Aorta (tissue), 5 donors: ENCODE measurements at places on chromosomes 2 and 18. TPM values are rescaled to one million over a fixed set of nuclear protein-coding genes. Genes with fewer than 3 reads are reported as not detected.

Gene ABCG5
- not detected for total RNA-seq

Gene WDFY1
- 51.1 TPM for total RNA-seq

Gene ARHGAP15
- total RNA-seq: 26.2 TPM

Gene MROH2A
- total RNA-seq: not detected

Gene GALNT5
- total RNA-seq: 3.2 TPM

Gene PHOSPHO2
- total RNA-seq: 4.8 TPM

Gene SLC4A5
- 6.2 TPM for total RNA-seq

Gene PAX3
- 0.60 TPM for total RNA-seq

Gene C2orf49
- total RNA-seq: 13.4 TPM

Gene ACMSD
- total RNA-seq: not detected

Gene ADGRF3
- not detected for total RNA-seq

Gene IL1F10
- not detected for total RNA-seq

Gene POTEI
- total RNA-seq: 0.26 TPM

Gene PLB1
- total RNA-seq: 4.9 TPM

Gene ALLC
- total RNA-seq: not detected

Gene NEURL3
- not detected for total RNA-seq

Gene DNAJC5G
- total RNA-seq: not detected

Gene TMEM178A
- total RNA-seq: 5.0 TPM

Gene TUBB8B
- total RNA-seq: not detected

Gene CDK15
- total RNA-seq: 7.7 TPM

Gene AQP12B
- not detected for total RNA-seq

Gene ARID5A
- 257 TPM for total RNA-seq

Gene ANKRD53
- 1.9 TPM for total RNA-seq

Gene NT5DC4
- total RNA-seq: not detected

Gene GAL3ST2
- not detected for total RNA-seq

Gene REG3G
- total RNA-seq: 0.96 TPM

Gene ALS2
- 24.3 TPM for total RNA-seq

Gene GNAL
- total RNA-seq: 12.0 TPM
